ENCODE measurements at places on chromosomes 12 and 14. TPM values are rescaled to one million over a fixed set of nuclear protein-coding genes. Genes with fewer than 3 reads are reported as not detected.

DNA sequence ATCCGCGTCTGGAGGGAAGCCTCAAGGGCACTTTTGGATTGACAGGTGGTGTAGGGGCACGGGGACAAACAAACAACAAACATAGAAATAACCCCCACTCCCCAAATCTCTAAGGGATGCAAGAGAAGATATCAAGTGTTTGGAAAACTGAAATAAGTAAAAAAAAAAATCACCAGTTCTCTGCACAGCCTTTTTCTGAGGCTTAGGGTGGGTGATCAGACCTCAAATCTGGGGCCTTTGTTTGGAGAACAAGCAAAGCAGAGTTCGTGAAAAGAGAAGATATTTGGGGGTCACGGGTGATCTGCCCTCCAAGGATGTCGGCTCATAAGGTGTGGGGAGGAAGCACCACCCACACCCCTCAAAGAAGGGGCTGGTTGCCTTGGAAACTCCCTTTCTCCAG lies 10.7 kb downstream of the TBX5 start:
- no peak for DNase-seq
- peak overlapping the region; percentile 52 for H3K27ac ChIP-seq
- H3K27me3 ChIP-seq, result peaks cover 7% of the 10 kb centered on the region
- H3K4me3 ChIP-seq, result no peak overlapping the region
- H3K4me1 ChIP-seq, result no peaks in the 10 kb centered on the region

DNA sequence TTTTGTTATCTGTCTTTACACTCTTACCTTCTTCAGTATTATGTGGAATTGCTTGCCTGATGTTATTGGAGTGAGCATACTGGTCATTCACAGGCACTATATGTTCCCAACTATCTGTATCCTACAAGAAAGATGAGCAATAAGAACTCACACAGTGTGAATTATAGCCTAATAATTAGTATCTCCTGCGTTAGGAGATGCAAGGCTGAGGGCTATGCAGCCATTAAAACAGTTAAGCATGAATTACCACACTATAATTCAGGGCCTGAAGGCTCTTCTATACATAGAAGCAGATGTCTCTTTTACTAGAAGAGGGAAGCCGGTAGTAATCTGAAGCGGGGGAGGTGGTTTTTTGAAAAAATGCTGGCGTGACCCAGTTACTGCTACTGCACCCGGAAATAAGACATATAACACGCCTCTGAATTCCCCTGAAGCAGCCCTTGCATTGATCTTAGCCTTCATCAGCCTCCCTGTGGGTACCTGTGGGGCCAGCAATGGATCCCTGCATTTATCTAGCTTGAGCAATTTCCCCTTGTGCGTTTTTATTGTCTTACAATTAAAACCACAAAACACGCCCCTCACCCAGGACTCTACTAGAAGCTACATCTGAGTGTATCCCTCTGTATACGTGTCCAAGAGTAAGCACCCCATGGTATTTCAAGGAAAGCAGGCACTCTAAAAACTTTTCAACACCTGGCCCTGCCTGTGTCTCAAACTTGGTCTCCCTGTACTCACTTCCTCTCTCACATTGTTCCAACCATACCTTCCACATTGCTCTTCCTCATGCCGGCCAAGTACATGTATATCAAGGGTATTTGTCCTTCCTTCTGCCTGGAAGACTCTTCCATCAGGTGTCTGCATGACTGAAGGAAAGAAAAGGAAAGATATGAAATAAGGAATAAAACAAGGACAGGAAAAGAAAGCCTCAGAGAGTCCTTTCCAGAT lies 210.9 kb upstream of the ARID2 start:
- H3K36me3 ChIP-seq, result no peaks in the 10 kb centered on the region
- H3K4me1 ChIP-seq, result no peaks in the 10 kb centered on the region
- no peak overlapping the region for H3K4me3 ChIP-seq
- H3K27me3 ChIP-seq, result no peaks in the 10 kb centered on the region

GRCh38 chr14:54564868-54565784 lies 1.8 kb upstream of the SAMD4A start:
- peak overlapping the region; percentile 67 for H3K4me3 ChIP-seq
- peaks cover 19% of the 10 kb centered on the region for H3K4me1 ChIP-seq
- no peaks in the 10 kb centered on the region for H3K36me3 ChIP-seq
- H3K27me3 ChIP-seq, result no peaks in the 10 kb centered on the region
- DNase-seq, result peak; percentile 86
- H3K27ac ChIP-seq, result peak overlapping the region; percentile 97

- no peaks in the 10 kb centered on the region for H3K27me3 ChIP-seq
- no peak for DNase-seq
- no peaks in the 10 kb centered on the region for H3K36me3 ChIP-seq
Measured at GRCh38 chr12:128672893-128673292, 150.9 kb downstream of the SLC15A4 start.

DNA sequence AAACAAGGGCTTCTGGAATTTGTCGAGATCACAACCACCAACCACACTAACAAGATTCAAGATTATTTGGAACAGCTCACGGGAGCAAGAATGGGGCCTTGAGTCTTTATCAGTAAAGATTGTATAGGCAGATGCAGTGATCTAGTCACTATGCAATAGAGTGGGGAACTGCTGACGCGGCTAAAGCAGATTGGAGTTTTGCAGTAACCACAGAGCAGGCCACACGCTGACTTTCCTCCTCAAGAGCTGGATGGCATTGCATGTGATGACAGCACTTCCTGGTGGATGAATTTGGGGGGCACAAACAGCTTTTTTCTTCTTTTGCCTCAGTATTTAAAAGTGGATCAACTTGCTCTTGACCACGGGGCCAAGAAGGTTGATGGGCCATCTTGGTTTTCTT lies 46.0 kb downstream of the KCNK13 start:
- DNase-seq, result no peak
- no peak overlapping the region for H3K27ac ChIP-seq
- H3K27me3 ChIP-seq, result no peaks in the 10 kb centered on the region
- H3K4me3 ChIP-seq, result no peak overlapping the region
- no peaks in the 10 kb centered on the region for H3K4me1 ChIP-seq
- no peaks in the 10 kb centered on the region for H3K36me3 ChIP-seq

- H3K36me3 ChIP-seq, result no peaks in the 10 kb centered on the region
Measured at GRCh38 chr12:39431002-39431796, 11.7 kb downstream of the KIF21A start.

DNA sequence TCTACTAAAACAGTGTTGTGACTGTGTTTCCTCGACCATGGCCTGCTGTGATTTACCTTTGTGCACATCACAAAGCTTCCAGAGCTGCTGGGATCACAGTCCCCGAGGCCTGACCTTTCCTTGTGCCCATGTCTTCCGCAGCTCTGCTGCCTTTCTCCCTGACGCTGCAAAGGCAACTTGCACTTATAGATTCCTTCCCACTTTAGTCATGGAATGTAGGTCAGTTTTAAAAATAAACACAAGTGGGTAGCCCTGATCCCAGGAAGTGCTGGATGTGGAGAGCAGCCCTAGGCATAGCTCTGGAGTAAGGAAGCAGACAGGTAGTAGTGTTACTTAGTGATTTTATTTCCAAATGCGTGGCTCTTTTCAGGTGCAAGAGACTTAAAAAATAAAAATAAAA lies 825.7 kb downstream of the AACS start:
- H3K4me1 ChIP-seq, result peaks cover 10% of the 10 kb centered on the region
- H3K36me3 ChIP-seq, result no peaks in the 10 kb centered on the region
- no peak for DNase-seq
- H3K27me3 ChIP-seq, result no peaks in the 10 kb centered on the region
- no peak overlapping the region for H3K27ac ChIP-seq

DNA sequence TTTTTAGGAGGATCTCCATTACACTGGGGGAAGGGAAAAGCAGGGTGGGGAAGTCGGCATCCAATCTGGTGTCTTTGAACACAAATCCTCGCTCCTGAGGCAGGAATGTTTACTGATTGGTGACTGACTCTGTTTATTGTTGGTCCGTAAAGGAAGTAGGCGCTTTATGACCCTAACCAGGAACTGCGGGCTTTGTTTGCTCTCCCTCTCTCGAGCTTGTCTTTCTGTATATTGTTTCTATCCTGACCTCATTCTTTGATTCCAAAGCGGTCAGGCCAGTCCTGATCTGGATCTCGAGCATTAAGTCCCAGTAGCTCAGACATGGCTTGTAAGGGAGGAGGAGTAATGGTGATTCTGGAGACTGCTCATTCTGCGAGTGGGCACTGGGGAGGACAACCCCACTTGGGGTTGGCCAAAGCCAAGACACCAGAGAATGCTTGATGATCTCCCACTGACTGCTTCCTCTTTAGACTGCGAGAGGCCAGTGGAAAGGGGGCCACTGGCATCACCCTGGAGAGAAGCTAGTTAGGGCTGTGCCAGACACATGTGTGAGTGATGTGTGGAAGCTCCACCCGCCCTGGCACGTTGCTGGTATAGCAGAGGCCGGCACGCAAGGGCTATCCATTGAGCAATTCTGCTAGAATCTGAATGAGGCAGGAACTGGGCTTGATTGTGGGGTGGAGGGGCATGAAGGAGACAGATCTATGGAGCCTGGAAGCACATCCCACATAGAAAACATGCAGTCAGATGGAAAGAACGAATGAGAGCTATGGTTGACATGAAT lies 194.6 kb downstream of the PAX9 start:
- no peaks in the 10 kb centered on the region for H3K36me3 ChIP-seq
- no peak for DNase-seq
- H3K27me3 ChIP-seq, result no peaks in the 10 kb centered on the region
- no peak overlapping the region for H3K4me3 ChIP-seq
- H3K4me1 ChIP-seq, result no peaks in the 10 kb centered on the region

GRCh38 chr14:59439256-59439965 lies 25.8 kb downstream of the GPR135 start:
- no peaks in the 10 kb centered on the region for H3K27me3 ChIP-seq
- H3K4me3 ChIP-seq, result no peak overlapping the region
- H3K36me3 ChIP-seq, result no peaks in the 10 kb centered on the region

CAPZA3 gene
- total RNA-seq, result not detected

MLH3 gene
- total RNA-seq, result 21.4 TPM

KCNA5 gene
- 0.63 TPM for total RNA-seq
